ENCODE measurements at places on chromosomes 16 and 17.
A peak's percentile ranks its signal among the peaks of the same experiment; 100 is the strongest.

DNA sequence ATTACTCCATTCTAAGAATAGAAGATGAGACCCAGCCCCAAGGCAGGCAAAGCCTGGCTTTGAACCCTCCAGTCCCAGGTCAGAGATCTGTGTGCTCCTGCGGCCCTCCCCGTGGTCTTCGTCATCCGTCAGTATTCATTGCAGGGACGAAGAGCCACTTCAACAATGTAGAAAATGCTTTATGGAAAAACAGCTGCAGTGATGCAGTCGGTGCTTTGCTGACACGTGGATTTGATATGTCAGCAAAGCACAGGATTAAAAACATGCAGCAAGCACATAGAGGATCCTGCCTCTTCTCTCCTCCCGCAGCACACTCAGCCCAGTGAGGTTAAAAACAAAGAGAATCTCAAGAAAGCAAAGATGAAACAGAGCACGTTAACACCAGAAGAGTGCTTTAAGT, 117.1 kb upstream of the AXIN2 start:
- no peak for DNase-seq

- peak; percentile 86 for DNase-seq
Observed at GRCh38 chr17:50130559-50131305, 772 bp upstream of the SAMD14 start.

DNA sequence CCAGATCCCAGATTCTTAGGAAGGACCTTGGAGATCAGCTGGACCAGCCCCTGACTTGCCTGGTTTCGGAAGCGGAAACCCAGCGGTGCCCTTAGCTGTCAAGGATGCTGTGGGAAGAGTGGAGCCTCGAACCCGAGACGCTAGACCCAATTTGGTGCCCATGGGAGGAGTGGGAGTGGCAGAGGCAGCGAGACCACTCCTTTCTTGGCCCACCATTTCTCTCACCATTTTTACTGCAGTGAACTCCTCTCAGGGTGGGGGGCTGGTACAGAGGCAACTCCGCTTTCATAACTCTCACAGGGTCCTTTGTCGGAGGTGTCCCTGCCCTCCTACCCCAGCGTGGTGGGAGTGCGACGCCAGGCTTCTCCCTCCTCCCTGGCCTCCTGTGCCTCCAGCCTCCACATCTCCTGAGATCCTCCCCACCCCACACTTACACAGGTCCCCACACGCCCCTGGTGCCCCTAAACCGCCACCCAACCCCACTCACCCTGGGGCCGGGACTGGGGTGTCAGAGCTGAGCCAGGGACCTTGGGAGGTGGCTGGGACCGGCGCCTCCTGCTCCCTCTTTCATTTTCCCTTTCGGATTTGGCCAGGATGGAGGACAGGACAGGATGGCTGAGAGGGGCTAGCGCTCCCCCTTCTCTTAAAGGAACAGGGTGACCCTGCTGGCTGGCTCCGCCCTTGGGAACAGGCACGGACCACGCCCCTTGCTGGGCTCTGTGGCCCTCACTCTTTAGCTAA, at the start of gene GJD3:
Gene GJD3 (minus strand): TSS at position 617 of the 741 bp plus-strand sequence. CDS start 922 bp downstream, outside the sequence.
- peak; percentile 89 for DNase-seq

- no peak for DNase-seq
Observed at GRCh38 chr16:2165861-2166260, 10.3 kb downstream of the TRAF7 start.

DNA sequence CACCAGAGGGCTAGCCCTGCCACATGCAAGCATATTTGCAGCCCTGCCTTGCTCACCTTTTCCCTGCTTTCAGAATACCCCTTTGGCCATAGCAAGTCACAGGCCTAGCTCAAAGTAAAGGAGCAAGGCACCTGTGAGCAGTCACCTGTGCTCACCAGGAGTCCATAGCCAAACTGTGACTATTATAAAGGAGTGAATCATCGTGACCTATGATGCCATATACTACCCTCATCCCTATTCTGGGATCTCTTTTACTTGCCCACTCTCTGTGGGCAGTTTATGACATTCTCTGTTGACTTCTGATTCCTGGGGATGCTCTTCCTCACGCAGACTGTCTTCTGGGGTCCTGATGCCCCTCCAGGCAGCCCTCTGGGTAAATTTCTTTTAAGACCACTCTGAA, 200.5 kb upstream of the NLRP1 start:
- no peak for DNase-seq

GRCh38 chr16:743794-744500, 3.1 kb upstream of the CIAO3 start:
- peak; percentile 83 for DNase-seq

DNA sequence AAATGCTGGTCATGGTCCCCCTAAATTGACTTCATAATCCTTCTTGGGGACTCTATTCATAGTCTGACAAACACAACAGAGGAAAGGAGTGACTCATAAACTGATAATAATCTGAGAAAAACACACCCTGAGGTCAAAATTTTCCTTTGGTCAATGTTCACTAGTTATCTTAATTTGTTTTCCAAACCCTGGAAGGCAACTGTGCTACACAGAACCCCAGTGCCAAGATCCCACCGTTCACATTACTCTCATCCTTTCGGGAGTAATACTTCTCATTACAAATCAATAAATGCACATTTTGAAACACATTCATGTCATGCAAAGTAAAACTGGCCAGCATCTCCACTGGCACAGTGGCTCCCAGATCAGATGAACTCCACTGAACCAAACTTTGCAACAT, 23.2 kb downstream of the COIL start:
- no peak for DNase-seq

DNA sequence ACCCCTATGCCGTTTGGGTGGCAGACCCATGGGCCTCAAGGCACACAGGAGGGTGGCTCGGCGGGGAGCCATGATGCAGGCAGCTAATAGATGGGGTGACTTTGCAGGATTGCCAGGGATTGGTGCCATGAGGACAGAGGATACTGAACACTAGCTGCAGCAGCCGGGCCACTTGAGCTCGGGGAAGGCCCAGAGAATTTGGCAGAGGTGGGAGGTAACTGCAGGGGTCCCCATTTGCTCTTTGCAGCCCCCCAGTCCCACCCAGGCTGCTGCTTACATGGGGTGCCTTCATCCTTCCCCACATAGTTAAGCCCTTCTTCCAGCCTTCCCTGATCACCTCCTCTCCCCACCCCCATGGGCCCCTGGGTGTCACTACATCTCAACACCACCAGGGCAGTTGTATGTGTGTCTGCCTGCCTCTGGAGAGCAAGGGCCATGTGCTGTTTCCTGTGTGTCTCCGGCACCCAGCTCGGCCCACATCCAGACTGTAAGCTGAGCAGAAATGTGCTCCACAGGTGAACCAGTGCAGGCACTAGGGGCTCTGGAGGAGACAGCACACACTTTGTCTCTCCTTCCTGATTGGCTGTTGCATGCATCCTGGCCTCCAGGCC, 52.0 kb downstream of the SREBF1 start:
- no peak for DNase-seq

GRCh38 chr16:87602001-87602775, at the start of gene JPH3:
TSS of gene JPH3 (plus strand) at chr16:87602508. CDS start at chr16:87603147, 639 bp downstream.
- DNase-seq: peak; percentile 95

- no peak for DNase-seq
Observed at GRCh38 chr17:29063992-29064391, 21.1 kb downstream of the PIPOX start.

DNA sequence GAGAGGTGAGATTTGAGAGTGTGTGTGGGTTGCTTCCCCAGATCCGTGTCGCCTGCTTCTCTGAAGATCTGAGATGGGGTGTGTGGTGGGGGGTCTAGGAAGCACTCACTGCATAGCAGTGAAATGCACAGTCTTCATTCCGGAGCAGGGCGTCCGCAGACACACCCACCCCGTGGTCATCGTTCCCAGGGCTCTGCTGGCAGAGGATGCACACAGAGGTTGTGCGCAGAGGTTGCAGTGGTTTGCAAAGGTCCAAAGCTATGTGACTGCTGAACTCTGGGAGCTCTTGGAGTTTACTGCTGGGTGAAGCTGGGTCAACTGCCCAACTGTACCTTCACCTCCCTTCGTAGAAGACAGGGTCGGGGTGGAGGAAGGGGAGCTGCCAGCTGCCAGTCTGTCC, 135.3 kb downstream of the SNX29 start:
- no peak for DNase-seq

DNA sequence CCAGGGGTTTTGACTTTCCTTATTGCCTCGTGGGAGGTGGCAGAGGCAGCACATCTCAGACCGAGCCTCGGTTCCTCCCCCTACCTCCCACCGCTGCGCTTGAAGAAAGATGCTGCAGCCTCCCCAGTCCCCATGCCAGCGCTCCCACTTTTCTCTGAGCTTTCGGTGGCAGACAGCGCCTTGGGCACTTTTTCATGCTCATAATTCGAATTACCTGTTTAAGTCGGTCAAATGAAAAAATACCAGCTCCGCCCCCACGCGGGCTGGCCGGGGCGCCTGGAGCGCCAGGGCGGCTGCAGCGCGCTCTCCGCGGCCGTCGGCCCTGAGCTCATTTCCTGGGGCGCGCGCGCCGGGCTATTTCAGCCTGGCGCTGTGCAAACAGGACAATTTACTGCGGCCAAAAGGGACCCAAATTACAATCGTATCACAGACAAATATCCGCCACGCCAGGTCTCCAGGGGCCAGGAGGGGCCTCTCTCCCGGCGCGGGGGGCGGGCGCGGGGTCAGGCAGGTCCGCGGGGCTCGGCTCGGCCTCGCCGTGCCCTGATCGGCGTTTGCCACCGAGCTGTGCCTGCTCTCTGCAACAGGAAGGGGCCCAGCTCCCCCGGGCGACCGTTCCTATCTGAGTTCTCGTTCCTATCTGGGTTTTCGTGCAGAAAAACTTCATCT, 45.0 kb downstream of the SOST start:
- DNase-seq: peak; percentile 85

- DNase-seq: peak; percentile 73
Observed at GRCh38 chr16:85768199-85768598, 17.3 kb upstream of the C16orf74 start.

DNA sequence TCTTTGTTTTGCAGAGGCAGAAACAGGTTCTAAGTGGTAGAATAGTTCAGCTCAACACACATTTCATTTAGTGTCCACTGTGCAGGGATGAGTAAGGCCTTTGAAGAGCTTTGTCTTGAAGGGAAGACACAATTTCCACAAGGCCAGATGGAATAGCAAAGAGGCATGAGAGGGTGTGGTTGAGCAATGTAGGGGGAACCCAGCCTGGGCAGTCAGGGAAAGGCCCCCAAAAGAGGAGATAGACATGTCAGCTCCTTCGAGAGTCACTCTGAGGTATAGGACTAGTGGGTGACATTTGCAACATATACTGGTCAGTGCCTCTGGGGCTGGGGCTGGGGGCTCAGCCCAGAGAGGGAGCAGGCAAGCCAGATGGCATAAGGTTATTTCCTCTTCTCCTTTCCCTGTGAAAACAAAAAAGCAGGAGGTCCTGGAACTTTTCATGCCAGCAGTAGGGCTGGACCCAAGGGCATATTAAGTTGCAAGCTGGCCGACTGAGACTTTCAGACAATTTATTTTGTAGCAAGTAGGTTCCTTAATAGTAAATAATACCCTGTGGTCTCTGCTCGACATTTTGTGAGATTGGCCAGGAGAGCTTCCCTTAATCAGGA, 7.1 kb downstream of the ALKBH5 start:
- no peak for DNase-seq

GRCh38 chr17:17256316-17256715, 19.3 kb upstream of the FLCN start:
- DNase-seq: no peak
